ENCODE measurements at places on chromosomes 2 and 18.

GRCh38 chr2:21836261-21836660, 712.5 kb downstream of the TDRD15 start:
- no peak for DNase-seq

DNA sequence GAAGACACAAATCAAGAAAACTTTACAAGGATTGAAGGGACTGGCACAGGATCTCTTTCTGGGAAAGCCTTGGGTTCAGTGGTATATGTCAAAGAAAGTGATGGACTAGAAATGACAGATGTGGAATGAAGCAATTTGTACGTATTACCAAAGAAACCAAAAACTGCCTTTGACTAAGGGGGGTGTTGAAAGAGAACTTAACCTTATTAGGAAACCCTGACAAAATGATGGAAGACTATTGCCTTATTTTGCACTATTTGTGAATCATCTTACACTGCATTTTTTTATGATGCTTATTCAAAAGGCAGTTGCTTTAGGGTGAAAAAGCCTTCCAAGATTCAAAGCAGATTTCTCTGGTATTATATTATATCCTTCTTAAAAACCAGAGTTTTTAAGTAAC, 4.0 kb downstream of the TSGA10 start:
- no peak for DNase-seq

DNA sequence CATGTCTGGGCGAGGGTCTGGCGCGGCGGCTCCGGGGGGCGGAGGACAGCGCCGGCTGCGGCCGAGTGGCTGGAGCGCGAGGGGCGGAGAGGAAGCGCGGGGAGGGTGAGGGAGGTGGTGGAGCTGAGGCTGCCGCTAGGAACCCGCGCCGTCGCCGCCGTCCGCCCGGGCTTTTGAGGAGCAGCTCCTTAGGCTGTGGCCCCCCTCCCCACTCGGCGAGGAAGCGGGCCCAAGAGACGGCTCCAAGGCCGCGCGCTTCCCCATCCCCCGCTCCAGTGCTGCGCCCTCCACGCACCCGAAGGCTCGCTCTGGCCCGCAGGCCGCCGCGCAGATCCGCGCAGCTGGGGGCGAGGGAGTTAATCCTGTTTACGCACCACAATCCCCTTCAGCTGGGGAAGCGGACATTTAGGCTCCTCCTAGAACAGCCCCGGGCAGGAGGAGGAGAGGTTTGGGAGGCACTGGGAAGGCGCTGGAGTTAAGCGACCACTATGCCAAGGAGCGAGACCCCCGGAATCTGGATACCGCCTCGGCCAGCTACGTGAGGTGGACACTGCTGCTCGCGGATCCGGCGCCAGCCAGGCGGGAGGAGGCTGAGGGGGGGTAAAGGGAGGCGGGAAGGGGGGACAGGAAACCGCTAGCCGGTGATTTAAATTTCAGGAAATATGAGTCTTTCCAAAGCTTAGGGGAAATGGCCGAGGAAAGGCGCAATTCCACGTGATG, at the start of gene CNRIP1:
TSS of gene CNRIP1 (minus strand) at position 552 of the 720 bp plus-strand sequence. CDS start at position 3, 549 bp downstream.
- DNase-seq: no peak

GRCh38 chr18:79756826-79757225, 40.9 kb upstream of the KCNG2 start:
- DNase-seq: no peak

- no peak for DNase-seq
Measured at GRCh38 chr2:15009681-15010080, 377.2 kb downstream of the LRATD1 start.

All from activated effector memory CD4-positive, alpha-beta T cell treated with Interleukin-2 at 50 U/mL for 16 hours (primary cell).